Activated CD8-positive, alpha-beta memory T cell treated with anti-CD3 and anti-CD28 coated beads, Interleukin-2, amount 10 ng/mL, durations not matched to agents 7 days and 5 days (primary cell): ENCODE measurements at places on chromosomes 2 and 18.

- no peak for DNase-seq
Measured at GRCh38 chr18:55413474-55413873, 174.5 kb downstream of the TCF4 start.

DNA sequence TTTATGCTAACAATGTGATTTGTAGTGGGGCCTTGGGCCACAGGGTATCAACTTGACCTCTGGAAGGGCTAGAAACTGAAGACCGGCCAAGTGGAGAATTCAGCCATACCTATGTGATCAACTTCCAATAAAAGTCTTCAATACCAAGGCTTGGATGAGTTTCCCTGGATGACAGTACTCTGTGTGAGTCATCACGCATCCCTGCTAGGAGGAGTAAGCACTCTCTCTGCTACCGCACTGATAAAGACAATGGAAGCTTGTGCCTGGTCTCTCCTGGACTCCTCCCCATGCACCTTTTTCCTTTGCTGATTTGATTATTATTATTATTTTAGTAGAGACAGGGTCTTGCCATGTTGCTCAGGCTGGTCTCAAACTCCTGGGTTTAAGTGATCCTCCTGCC is 58.1 kb downstream of the SKA1 start:
- no peak for DNase-seq

GRCh38 chr2:38146275-38146906 is 70.4 kb upstream of the CYP1B1 start:
- DNase-seq = no peak

GRCh38 chr2:39379643-39380524 is 57.2 kb downstream of the MAP4K3 start:
- no peak for DNase-seq

DNA sequence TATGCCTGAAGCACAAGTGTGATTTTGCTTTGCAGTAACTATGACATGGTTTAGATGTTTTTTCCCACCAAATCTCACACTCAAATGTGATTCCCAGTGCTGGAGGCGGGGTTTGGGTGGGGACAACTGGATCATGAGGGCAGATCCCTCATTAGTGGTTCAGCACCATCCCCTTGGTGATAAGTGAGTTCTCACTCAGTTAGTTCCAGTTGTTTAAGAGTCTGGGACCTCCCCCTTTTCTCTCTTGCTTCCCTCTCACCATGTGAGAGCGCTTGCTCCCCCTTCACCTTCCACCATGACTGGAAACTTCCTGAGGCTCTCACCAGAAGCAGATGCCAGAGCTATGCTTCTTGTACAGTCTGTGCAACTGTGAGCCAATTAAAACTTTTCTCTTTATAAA is 102.9 kb downstream of the NBAS start:
- no peak for DNase-seq

DNA sequence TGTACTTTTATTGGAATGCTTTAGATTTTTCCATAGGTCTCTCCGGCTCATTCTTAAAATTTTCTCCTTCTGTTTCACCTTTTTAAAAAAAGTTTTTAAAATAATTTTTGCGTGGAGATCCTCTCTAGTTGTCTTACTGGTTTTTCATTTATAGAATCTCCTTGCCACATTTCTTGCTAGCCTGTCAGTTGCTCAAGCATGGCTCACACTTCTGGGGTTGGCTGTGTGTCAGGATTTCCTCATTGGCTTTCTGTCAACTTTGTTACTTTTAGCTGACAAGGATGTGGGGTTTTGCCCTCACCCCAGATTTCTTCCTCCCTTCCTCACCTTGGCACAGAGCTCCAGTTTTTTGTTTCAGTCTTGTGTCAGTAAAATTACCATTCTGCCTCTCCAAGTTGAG is 124.6 kb downstream of the ZNF407 start:
- DNase-seq = no peak

GRCh38 chr2:173355132-173355865 is 627 bp downstream of the CDCA7 start:
- peak; percentile 67 for DNase-seq
